Progenitor cell of endocrine pancreas (in vitro differentiated cells): ENCODE measurements at places on chromosomes 3 and 15.

DNA sequence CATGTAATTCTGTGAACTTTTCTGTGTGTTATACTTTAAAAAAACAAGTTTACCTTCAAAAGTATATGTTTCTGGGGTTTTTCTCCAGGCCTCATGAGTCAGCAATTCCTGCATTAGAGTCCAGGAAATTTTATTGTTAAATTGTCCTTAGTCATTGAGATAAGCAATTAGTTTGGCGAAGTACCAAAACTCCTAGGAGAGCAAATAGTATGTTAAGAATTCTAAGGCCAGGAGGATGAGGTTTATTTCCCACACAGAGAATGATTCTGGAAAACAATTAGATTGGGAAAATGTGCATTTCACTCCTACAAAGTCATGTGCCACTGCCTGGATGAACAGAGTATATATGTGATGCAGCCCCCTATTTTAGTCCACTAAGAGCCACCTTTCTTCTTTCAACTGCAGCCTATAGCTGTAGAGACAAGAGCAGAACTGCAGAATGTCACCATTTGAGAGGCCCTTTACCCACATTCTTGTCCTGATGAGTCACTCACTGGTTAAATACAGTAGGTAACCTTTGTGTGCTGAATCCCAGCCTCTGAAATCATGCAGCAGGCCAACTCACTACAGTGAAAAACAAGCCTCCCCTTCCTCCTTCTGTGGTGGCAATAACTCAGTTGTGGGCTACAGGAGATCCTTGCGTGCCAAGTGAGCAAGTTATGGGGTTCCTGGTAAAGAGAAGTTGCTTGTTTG lies 452.8 kb upstream of the THBS1 start:
- no peak for DNase-seq

GRCh38 chr15:48119277-48119676 lies 1.5 kb upstream of the SLC24A5 start:
- DNase-seq = no peak

- DNase-seq = no peak
Observed at GRCh38 chr3:78139166-78139565, 1099.3 kb downstream of the ROBO2 start.

DNA sequence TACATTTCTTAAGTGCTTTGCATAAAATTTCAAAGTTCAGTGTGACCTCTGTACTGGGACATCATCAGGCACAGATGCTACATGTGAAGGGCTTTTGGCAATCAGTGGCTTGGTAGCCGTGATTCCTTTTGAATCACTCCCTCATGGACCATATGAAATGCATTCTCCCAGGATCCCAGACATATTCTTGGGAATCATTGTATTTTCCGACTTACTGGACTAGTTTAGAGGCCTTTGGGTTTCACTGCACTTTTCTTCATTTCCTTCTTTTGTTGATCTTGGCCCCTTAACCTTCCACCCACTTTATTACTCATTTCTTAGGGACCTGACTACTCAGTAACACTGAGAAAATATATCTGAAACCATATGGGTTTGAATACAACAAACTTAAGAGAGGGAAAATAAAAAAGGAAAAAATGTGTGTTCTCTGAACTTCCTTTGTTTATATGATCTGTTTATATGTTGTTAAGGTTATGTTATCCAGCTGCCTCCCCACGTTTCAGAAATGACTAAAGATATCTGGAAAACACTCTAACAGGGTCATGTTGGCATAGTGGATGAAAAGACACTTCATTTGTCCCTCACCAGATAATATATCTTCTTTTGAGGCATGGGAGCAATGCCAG lies 35.1 kb downstream of the HMG20A start:
- DNase-seq = no peak

DNA sequence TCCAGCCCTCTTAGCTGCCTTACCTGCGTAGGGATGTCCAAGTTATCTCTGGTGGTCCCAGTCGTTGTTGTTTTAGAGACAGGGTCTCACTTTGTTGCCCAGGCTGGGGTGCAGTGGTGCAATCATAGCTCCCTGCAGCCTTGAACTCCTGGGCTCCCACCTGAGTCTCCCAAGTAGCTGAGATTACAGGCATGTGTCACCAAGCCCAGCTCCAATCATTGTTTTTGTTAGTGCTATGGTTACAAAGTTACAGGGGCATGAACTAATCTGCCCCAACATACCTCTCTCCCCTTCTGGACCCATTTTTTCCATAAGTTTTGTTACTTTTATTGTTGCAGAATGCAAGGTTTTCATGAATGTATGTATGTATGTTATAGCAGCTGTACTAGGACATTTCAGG lies 54.7 kb downstream of the CTDSPL2 start:
- DNase-seq = no peak

- no peak for DNase-seq
Observed at GRCh38 chr3:56366641-56367162, 101.6 kb downstream of the ERC2 start.

DNA sequence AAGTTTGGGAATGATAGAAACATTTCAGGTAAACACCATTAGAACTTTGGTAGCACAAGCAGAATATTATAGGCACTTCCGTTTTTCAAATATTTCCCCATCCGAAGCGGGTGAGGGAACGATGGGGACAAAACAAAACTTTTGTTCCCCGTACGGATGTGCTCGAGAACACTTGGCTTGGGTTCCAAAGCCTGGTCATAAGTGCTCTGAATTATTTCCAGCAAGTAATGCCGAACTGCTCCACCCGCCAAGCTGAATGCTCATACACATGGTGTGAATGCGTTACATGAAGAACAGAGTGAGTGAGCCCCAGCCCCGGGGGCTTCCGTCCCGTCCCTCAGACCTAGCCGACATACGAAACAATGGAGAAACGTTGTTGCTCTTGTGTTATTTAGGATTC lies 438.2 kb upstream of the ARRDC4 start:
- DNase-seq = no peak

- no peak for DNase-seq
Observed at GRCh38 chr3:87225659-87226058, 1.4 kb upstream of the CHMP2B start.

DNA sequence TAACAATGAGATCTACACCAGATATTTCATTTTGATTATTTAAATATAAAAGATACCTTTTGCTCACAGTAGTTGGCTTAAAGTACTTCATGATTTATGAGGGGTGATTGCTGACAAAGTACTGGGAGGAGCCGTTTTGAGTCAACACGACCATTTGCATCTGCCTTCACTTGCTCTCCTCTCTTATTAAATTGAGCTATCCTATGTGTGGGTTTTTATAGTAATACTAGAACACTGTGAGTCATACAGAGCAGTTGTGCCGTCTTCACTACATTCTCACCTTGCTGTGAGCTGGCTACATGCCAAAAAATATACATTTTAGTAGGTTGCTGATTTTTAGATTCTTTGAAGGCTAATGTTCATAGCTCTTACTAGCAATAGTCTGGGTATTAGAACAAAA lies 161.2 kb downstream of the ALCAM start:
- DNase-seq = no peak

DNA sequence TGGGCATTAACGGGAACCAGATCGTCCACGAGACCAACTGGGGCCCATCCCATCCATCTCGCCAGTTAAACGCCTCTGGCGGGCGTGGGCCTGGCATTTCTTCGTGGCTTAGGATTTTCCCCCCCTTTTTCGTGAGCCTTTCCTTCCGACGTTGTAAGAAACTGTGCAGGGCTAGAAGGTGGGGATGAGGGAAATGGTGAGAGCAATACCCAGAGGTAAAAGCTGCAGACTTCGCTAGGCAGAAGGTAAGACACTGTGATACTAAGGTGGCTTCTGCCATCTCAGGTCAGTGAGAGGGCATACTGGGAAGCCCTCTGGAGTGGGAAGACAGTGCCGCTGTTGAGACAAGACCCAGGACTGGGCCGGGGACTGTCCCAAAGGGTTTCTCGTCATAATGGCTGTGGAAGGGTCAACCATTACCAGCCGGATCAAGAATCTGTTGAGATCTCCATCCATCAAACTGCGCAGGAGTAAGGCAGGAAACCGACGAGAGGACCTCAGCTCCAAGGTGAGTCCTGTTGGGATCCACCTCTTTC lies 666 bp downstream of the MAPKBP1 start:
- DNase-seq = no peak

DNA sequence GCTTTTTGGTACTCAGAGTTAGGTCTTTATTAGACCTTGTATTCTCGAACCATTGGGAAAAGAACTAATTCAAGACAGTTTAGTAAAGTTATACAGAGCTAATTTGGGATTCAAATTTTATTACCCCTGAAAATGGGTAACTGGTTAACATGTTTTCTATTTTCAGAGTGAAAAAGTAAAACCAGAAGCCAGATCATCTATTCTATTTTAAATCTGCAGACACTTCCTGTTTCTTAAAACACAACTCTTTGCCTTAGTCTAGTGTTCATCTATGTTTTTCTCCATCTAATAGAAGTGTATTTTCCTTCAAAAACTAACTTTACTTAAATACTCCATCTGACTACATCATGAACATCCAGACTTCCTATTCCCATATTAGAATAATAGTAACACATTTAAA lies 113.4 kb downstream of the CCNL1 start:
- no peak for DNase-seq

DNA sequence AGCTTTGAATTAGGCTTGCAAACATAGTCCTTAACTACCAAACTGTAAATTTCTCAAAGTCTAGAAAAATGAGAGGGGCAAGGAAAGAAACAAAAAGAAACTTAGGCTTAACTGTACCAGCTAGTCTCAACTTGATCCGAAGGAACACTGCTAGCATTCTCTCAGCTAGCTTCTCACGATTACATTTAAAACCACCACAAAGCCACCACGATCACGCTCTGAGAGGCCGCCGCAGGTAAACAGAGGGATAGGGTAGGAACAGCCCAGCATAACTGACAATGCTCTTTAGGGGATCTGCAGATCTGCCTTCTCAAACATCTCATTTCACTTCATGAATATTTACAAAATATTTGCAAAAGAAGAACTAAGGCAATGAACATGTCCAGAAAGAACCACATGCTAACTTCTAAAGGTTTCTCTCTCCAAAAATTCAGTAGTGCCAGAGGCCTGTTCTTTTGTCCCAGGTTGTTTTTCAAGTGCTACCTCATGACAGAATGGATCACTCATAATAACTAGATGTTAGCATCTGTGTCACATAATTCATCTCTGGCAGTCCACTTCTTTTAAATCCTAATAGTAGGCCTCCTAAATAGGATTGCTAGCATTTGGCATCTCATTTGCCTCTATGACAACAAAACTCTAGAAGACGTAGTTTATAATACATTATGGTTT lies 18.9 kb downstream of the VGLL4 start:
- DNase-seq = no peak

DNA sequence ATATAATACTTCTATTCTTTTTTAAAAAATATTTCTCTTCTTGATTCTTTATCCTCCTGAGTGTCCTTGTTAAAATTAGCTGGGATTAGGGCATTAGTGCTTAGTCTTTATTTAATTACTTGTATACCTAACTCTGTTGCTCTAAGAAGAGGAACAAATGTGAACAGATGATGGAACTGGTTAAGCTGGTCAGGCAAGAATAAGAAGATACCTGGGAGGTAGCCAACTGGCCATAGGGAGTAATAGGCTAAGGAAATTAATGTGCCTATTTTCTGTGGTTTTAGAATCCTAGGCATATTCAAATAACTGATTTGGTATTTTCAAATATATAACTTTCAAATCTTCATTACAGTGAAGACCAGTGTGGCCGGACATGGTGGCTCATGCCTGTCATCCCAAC lies 54.4 kb downstream of the EIF3J start:
- no peak for DNase-seq

GRCh38 chr3:151724576-151725562 lies 8.9 kb upstream of the AADACL2 start:
- no peak for DNase-seq

DNA sequence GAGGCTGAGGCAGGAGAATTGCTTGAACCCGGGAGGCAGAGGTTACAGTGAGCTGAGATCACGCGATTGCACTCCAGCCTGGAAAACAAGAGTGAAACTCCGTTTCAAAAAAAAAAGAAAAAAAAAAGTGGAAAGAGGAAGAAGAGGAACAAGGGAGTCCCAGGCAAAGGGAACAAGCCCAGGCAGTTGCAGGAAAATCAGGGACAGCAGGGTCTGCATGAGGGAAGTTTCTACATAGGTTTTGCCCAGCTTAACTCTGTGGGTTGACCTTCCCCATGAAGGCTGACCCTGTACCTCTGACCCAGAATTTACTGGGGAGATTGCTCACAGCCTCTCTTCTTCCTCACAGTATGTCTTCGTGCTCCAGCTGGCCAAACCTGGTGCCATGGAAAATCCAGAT lies 12.3 kb downstream of the RBP1 start:
- DNase-seq = no peak

DNA sequence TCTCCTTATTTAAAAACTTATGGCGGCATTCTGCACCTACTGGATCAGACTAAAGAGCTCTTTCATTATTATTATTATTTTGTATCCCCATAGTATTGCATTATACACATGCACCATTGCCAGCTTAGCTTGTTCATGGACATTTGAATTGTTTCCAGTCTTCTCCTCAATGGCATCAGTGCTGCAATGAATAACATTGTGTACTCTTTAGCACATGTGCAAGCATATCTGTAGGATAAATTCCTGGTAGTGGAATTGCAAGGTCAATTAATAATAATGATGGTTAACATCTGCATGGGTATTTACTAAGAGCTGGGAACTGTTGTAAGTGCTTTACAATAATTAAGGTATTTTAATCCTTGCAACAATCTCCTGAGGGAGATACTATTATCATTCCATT lies 52.0 kb downstream of the AMOTL2 start:
- no peak for DNase-seq

DNA sequence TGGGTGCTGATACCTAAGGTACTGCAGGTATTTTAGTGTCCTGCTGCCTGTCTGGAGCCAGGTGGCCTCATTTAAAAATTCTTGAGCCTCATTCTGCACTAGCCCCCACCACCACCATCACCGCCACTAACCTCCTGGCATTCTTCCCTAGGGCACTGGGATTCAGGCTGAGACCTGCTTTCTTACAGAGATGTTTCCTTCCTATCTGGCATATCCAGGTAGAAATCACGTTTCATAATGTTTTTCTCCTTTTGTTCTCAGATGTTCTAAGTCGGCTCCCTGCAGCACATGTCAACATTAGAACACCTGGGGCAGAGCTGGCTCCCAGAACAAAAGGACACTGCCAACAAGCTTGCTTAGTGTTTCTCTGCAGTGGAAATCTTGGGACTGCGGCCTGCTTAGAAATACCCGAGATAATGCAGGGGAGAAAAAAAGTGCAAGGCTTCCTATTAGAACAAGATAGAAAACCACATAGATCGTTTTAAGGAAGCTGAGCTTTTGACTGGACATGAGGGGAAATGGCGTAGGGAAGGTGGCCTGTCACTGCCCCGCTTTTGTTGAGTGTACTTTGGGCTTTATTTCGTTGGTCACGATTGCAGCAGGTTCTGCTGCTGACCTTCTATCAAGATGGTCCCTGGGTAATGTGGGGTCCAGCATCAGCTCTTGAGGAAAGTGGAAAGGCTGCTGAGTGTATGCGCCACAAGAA lies 59.6 kb upstream of the PPARG start:
- no peak for DNase-seq

- no peak for DNase-seq
Observed at GRCh38 chr3:5675319-5675718, 487.8 kb downstream of the EDEM1 start.

DNA sequence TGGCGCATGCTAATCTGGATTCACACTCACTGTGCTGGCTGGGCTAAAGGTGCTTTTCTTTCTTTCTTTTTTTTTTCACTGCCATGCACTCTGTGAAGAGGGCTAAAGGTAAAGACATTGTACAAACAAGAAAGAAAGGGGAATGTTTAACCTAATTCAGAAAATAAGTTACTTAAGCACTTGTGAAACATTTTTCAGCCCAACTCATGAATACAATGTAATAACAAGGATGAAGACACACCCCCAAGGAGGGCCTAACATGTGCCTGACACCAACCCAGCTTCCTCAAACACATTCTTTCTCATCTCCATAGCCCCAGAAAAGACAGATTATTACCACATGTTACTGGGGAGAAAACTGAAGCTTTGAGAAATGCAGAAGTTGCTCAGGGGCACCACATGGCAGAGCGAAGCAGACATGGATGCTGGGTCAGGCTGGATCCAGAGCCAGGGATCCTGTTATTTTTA lies 5.7 kb downstream of the STIMATE start:
- DNase-seq = no peak
